Right atrium auricular region (tissue), 2 donors: ENCODE measurements at places on chromosomes 4 and X. TPM values are rescaled to one million over a fixed set of nuclear protein-coding genes. Genes with fewer than 3 reads are reported as not detected.

PNMA5 gene
- not detected for total RNA-seq

NOCT gene
- total RNA-seq: 6.8 TPM

- DNase-seq: no peak
Measured at GRCh38 chr4:23881052-23881501, 8.8 kb downstream of the PPARGC1A start.

DNA sequence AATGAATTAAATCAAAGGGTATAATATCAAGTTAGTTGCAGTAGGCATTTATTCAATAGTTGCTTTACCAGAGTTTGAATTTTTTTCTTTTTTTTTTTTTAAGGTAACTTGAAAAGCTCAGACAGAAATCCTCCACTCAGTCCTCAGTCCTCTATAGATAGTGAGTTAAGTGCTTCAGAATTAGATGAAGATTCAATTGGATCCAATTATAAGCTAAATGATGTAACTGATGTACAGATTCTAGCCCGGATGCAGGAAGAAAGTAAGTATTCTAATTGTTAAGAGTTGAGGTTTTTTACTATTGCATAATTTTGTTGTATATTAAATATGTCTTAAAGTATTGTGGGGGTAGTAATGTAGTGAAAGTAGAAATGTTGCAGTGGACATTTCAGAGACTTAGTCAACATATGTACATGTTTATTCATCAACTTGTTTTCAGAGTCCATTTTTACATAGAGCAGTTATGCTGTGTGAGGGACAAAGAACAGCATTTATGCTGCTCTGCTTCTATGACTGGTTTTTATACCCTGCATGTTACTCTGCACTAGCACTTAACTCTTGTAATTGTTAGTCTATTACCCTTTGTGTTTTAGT lies 38.4 kb downstream of the SLAIN2 start:
- DNase-seq: no peak

GRCh38 chr4:98624642-98625041 lies 33.8 kb downstream of the TSPAN5 start:
- no peak for DNase-seq

DNA sequence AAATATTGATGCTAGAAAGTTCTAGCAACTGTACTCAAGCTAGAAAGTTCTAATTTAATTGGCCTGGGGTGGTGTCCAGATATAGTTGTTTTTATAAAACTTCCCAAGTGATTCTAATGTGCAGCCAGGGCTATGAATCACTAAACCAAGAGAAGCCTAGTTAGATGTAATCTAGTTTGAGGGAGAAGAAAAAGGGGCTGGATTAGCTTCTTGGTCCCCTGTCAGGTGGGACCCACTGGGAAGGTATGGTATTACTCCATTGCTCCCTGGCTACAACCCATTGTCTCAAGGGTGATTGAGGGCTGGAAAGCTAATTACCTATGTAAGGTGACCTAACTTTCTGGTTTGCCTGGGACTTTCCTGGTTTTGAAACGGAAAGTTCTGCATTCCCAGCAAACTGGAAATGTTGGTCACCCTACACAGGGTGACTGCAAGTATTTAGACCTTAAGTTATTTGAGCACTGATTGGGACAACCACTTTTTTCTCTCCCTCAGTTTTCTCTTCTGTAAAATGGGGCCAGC lies 23.9 kb upstream of the MSN start:
- DNase-seq: no peak
